ENCODE measurements at places on chromosomes 5 and 9.

GRCh38 chr9:38032266-38033110, 36.5 kb downstream of the SHB start:
- DNase-seq = no peak

DNA sequence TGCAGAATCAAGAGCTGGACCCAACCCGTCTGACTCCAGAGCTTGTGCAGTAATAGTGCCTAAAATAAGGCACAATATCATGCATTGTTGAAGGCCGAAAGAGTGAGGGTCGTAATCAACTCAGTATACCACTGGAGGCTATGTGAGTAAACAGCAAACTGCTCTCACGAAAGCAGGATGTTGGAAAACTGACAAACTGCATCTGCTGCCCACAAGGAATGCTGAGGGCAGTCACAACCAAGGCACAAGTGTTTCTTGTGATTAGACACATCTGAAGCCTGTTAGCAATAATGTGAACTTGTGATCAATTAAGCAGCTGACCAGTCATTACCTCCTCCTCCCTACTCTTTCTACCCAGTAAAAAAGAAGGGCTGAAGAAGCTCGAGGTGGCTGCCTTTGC, 48.8 kb downstream of the TRPM3 start:
- no peak for DNase-seq

GRCh38 chr9:93320591-93321219, 130.8 kb upstream of the FAM120A start:
- no peak for DNase-seq

- DNase-seq = no peak
Observed at GRCh38 chr5:17429353-17429752, 68.7 kb upstream of the TAF11L2 start.

- no peak for DNase-seq
Observed at GRCh38 chr5:115471345-115472063, 73.1 kb downstream of the FEM1C start.

GRCh38 chr5:170307575-170308465, 10.2 kb upstream of the LCP2 start:
- no peak for DNase-seq

GRCh38 chr9:69743930-69744329, 15.9 kb downstream of the PTAR1 start:
- DNase-seq = no peak

GRCh38 chr5:128736553-128736952, 198.5 kb upstream of the FBN2 start:
- DNase-seq = no peak

DNA sequence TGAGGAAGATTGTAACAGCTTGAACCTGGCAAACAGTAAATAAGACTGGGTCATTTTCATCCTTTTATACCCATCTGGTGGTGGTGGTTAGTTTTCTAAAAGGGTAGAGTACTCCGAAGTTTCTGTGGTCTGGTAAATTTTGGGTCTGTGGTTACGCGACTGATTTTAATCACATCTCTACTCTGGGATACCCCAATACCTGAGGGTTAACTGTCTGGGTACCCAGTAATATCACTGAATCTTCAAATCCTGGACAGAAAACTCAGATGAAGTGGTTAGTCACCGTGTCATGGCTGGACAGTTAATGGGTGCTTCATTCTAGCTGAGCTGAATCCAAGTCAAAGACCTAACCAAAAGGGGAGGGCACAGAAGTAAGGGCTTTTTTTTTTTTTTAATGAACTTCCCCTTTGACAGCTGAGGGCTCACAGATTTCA, 474.2 kb downstream of the GADD45G start:
- no peak for DNase-seq

GRCh38 chr9:78030553-78031443, 813 bp downstream of the GNAQ start:
- DNase-seq = no peak

DNA sequence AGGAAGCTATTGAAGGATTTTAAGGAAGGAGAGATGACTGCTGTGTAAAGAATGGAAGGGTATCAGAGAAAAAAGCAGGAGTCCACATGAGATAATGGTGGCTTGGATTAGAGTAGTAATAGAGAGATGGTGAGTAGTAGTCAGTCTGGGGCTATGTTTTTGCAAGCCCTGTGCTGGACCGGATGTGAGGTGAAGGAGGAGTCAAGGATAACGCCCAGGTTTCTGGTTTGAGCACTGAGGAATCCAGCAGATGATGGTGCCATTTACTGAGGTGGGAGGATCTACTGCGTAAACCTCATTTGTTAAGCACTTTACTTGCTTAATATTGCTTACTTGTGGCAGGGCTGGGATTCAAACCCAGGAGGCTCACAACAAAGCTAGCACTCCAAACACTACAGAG, 1.1 kb downstream of the TIGD6 start:
- DNase-seq = no peak

DNA sequence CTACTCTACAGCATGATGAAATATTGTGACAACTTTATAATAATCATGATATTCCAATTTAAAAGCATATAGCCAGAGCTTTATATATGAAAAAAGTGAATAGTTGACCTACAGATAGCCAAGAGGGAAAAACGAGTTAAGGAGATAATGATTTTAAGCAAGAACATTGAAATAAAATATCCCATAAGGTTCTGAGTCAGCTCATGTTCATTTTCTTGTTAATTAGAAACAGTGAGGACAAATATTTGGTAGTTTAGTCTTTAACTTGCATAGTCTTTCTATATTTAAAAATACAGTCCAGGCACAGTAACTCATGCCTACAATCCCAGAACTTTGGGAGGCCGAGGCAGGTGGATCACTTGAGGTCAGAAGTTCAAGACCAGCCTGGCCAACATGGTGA, 55.8 kb upstream of the CDH6 start:
- no peak for DNase-seq

GRCh38 chr5:159316519-159317383, 13.5 kb downstream of the IL12B start:
- no peak for DNase-seq

DNA sequence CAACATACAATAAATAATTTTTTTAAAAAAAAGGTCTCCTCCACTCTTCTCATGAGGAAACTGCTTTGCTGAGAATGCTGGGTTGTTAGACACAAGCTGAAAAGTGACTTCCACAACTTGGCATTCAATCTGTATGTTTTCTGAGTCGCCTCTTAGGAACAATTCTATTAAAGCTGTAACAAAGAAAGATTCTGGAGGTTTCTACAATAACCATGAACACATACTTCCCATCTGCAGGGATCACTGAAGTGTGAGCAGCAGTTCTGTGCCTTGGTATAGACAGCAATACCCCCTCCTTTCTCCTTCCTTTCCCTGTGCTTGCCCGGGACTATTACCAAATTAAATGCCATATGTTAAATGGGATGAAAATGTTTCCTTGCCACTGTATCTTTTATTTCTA, 1.5 kb downstream of the DIRAS2 start:
- no peak for DNase-seq

DNA sequence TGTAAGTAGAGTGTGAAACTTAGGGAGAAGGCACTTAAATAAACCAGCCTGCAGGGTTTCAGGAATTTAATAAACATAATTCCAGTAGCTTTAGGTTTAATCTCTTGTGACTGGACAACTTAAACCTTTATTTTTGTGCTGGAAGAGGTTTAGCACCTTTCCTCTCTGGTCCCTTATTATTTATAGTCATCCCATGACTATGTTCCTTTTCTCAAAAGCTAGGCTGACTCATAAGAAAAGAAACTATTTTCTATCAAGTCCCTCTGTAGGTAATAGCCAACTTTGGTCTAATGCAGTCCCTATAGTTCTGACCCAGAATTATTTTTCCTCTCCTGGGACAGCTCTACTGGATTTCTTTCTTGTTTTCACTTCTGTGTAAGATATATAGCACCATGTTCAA, 588.9 kb downstream of the NR2F1-AS1 start:
- DNase-seq = no peak

- DNase-seq = no peak
Observed at GRCh38 chr9:125651576-125652232, 55.3 kb downstream of the MAPKAP1 start.

- DNase-seq = no peak
Observed at GRCh38 chr9:35917261-35917660, 8.0 kb downstream of the SPAAR start.

DNA sequence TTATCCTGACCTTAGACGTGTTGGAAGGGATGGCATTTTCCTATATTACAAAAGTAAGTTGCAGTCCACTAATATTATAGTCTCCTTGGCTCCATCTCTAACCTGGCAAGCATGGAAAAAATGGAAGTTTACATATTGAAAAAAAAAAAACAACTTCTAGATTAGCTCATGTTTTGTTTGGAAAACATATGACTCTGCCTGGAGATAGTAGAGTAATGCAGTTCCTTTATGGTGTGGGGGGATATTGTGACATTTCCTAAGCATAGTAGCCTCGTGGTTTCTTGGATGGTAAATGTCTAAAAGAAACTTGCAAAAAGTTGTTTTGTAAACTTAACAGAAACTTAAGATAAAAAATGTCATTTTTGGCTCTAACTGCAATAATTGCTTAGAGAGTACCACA, 244.4 kb upstream of the FBXL7 start:
- DNase-seq = no peak

- no peak for DNase-seq
Observed at GRCh38 chr9:134144801-134145200, 8.9 kb downstream of the WDR5 start.

DNA sequence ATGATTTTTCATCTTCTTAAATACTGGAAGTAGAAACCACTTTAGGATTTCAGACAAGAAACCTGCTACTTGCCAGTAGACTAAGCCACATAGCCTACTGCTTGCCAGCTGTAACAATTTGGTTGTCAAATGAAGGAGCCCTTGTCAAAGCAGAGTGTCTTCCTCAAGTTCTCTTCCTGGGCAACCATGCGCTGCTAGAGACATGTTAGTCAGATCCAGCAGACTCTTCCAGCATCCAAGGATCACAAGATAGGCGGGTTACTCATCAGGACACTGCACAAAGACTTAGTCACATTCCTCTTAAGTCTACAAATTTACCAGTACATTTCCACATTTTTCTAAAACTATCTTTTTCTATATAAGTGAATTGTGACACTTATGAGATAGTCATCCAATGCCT, 24.4 kb downstream of the SKIC3 start:
- no peak for DNase-seq

DNA sequence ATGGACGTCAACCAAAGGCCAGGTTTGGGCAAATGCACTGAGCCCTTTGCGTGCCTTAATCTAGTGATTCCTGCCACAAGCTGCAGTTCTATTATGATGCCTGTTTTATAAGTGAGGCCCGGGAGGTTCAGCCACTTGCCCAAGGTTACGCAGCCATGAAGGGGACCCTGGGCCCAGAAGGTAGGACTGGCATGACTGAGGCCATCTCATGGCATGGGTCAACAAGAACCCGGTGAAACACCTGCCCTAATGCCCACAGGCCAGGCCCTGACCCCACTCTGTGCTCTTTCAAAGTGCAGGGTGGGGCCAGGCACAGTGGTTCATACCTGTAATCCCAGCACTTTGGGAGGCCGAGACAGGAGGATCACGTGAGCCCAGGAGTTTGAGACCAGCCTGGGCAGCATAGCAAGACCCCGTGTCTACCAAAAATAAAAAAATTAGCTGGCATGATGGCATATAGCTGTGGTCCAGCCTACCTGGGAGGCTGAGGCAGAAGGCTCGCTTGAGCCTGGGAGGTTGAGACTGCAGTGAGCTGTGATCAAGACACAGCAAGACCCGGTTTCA, 8.6 kb downstream of the NINJ1 start:
- no peak for DNase-seq

DNA sequence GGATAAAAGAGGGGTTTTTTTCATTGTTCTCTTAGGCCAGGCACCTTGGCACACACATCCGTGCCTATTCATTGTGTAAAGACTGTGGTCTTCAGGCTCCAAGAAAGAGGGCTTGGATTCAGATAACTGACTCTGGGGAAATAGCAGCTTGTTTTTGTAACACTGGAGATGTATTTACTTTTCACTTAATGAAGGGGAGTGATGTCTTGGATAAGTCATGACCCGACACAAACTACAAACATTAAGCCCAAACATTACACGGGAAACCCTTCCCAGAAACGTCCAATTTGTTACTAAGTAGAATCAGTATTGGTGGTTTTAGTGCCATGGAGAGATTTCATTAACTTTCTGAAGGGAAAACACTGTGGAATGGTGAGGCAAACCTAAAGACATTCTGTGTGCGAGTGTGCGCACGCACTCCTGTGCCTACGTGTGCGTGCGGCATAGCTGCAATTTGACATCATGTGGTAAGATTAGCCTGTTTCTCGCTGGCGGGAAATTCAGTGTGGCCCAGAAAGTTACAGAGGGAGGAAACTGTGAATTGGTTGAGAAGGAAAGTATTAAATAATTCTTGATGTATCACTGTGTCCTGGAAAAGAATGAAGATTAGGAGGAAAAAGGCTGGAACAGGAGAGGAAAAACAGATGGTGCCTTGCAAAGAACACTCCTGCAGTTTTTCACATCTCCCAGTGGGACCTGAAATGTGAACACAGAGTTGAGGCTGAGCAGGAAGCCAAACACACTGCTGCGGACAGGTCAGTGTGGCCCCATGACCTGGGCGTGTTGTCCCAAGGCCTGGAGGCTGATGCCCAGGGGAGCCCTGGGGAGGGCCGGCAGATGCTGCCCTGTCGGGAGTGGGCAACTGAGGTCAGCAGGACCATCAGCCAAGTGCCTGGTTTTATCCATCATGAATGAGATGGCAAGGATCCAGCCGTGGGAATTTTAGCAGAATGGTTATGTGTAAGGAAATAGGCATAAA, 108.5 kb downstream of the GAS1 start:
- no peak for DNase-seq

DNA sequence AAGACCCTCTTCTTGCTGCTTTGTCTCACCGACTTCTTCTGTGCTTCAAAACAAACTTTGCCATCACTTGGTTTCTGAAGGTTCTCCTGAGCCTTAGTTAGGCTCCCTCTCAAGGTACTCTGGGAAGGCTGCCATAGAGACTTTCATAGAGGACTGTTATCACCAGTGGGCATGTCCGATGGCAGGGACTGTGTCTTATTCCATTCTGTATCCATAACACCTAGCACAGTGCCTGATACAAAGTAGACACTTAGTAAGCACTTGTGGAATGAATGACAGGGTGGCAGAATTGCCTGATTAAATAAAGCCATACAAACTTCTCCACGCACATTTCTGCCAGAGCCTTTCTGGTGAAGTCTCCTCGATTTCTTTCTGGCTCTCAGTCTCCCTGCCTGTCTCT, 32.7 kb downstream of the AGXT2 start:
- no peak for DNase-seq

- no peak for DNase-seq
Observed at GRCh38 chr9:90070056-90070455, 465.2 kb downstream of the GADD45G start.

Data from stimulated activated CD8-positive, alpha-beta memory T cell treated with anti-CD3 and anti-CD28 coated beads, Interleukin-2, amount 100 ng/mL, for 1 hour (primary cell).